Renal pelvis (tissue), 12 donors: ENCODE measurements at places on chromosomes 12 and 14.

DNA sequence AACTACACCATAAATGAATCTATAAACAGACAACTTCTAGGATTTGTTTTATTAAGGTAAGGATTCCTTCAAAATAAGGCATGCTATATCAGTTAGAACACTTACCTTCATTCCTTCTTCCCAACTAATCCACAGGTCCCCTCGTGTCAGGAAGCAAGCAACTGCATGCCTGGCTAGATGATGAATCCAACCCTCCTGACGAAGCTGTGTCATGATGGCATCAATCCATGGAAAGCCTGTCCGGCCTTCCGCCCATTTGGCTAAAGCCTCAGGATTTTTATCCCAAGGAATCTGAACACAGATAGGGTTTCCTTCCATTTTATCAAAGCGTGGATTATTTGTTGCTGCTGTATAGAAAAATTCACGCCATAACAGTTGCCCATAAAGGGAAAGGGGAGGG lies 12.5 kb upstream of the MTERF2 start:
- no peak for DNase-seq

DNA sequence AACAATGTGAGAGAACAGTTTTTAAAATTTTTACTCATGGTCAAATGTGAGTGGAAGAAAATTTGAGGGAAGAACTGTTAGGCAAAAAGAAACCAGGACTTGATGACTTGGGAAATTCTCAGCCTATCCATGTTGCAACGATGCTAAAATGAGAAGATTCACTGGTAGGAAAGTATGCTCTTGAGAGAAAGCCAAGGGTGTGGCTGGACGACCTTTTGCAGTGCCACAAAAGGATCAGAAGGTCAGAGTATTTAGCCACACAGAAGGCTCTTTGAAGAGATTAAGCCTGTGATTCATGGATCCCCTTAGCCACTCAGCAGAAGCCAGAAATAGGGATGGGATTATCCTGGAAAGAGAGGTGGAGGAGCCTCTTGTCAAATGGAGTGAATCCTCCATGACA lies 336.8 kb downstream of the LRIG3 start:
- no peak for DNase-seq

DNA sequence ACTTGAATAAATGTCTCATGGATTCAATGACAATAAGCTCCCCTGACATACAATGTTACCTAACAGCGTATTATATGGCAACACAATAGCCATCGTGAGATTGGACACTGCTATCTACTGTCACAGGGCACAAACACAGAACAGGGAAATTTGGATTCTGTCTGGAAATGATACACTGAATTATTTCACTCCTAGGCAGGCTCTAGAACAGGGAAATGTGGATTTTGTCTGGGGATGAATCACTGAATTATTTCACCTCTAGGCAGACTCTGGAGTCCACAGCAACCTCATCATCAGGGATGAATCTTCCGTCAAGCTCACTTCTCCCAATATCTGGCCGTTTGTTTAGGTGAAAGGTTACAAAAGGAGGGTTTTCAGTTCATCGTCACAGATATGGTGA lies 288.8 kb downstream of the TMEM132D start:
- no peak for DNase-seq

DNA sequence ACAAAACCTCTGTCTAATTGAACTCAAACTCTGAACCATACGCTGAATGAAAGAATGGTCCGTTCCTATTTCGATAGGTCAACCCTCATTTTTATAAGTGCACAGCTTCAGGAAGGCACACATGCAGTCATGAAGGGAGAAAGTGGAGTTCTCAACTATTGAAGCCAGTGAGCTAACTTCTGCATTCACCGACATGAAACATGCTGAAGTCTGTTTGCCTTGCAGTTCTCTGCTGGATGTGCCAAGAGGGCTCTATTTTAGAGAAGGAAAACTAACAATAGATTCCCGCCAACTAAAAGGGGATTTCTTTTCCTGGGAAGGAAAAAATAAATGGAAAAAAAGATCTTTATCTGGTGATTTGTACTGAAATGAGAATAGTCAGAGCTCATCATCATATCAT lies 191.0 kb upstream of the PLEKHG7 start:
- no peak for DNase-seq

GRCh38 chr12:2462087-2462486 lies 332.7 kb upstream of the FKBP4 start:
- no peak for DNase-seq

DNA sequence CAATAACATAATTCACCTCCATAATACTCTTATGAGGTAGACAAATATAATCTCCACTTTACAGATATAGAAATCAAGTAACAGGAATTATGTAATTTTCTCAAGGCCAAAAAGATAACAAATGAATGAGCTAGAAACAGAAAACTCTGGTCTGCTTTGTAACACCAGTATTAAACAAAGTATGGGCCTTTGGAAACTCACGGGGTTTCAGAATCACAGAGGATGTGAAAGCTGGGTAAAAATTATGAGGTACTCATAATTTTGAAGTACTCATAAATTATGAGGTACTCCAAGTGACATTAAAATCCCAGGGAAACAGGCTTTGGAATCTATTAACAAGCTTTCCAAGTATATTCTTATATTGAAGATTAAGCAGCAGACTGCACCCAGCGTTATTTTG lies 140.2 kb downstream of the MED13L start:
- no peak for DNase-seq

- DNase-seq, result peak; percentile 60
Measured at GRCh38 chr12:15856097-15856982, 25.8 kb upstream of the STRAP start.

GRCh38 chr14:77372304-77372841 lies 4.5 kb downstream of the TMED8 start:
- DNase-seq, result no peak

DNA sequence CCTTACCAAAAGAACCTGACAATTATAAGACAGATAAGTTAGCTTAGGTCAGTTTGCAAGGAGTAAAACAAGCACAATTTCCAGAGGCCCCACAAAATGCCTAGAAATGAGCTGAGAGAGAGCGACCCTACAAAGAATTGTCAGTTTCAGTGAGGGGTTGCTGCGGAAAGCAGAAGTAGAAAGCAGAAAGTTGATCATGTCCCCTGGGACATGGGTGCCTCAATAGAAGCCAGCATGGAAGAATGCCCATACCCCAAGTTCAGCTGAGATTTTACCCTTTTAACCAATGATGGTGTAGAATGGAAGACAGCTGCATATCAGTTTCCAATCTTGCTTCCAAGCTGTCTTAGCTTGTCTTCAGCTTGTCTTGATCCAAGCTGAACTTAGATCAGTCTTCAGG lies 21.8 kb upstream of the CRY1 start:
- DNase-seq, result no peak

DNA sequence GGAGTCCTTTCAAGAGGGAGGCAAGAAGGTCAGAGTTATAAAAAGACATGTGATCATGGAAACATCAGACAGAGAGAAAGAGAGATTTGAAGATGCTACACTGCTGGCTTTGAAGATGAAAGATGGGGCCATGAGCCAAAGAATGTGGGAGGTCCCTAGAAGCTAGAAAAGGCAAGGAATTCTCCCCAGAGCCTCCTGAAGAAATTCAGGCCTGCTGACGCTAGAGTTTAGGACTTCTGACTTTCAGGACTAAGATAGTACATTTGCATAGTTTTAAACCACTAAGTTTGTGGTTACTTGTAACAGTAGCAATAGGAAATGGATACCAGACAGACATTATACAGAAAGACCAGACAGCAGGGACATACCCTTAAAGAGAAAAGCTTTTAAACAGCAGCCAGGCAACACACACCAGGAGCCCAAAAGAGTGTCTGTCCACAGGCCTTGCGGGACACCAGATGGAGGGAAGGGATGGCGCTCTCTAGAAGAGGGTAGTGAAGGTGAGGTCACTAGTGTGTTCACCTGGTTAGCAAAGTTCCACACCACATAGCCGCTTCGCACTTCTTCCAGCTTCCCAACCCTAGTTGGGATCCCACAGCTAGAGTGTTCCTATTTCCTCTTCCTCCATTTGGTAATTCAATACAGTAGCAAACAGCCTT lies 29.7 kb upstream of the CEBPE start:
- DNase-seq, result no peak

GRCh38 chr14:88831284-88831683 lies 6.8 kb downstream of the TTC8 start:
- no peak for DNase-seq

DNA sequence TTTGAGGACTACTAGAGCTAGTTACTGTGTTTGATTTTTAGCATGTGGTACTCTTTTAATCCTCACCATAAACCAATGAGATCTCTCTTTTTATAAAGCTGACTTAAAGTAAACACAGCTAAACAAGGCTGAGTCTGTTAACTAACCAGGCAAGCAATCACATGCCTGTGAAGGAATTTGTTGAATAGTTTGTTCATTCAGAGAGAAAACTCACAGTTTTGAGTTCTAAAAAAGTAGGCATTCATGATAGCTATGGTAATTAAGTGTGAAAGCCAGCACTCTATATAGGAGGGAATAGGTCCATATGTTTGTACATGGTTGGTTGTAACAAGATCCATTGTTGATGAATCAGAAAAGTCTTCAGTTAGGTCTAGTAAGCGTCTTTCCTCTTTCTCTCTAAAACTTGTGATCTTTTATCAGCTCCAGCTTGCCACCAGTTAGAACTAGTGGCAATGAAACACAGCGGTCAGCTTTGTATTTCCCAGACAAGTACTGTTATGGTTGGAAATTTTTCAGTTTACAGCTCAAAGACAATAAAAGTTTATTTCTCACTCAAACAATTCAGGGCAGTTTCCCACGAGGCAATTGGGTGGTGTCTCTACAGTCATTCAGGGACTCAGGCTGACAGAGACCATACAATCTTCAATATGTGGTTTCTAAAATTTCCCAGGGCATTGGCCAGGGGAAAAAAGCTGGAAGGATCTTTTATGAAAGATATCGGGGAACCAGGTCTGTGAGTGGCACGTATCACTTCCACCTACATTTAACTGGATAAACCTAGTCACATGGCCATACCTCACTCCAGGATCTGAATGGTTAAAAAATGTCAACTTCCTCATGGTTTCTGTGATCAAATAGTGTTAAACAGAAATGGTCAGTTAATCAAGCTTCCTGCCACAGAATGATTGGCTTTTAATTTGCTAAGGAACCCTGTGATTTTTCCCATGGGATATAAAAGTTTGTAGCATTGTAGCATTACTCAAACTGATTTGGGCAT lies 203.1 kb downstream of the KIF21A start:
- no peak for DNase-seq

DNA sequence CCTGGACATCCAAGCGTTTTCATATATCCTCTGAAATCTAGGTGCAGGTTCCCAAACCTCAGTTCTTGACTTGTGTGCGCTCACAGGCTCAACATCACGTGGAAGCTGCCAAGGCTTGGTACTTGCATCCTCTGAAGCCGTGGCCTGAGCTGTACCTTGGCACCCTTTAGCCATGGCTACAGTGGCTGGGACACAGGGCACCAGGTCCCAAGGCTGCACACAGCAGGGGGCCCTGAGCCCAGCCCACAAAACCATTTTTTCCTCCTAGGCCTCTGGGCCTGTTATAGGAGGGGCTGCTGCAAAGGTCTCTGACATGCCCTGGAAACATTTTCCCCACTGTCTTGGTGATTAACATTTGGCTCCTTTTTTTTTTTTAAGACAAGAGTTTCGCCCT lies 11.6 kb upstream of the FAM177A1 start:
- no peak for DNase-seq

DNA sequence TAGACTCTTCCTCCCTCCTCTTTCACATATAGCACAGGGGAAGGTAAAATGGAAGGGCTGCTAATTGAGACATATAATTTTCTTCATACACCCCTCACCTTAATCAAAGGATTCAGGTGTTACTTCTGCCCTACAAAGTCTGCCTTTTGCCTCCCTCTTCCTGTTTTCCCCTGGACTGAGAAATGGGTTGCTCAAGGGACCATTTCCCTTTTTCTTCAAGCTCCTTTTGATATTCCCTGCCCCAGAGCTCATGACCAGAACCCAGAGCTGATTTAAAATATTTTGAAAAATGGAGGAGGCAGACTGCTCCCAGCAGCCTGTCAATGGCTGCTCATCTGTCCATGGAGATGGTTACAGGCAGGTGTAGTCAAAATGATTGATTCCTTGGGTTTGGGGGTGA lies 6.3 kb upstream of the PIP4K2C start:
- DNase-seq, result no peak

GRCh38 chr12:100755186-100755585 lies 39.4 kb upstream of the ANO4 start:
- no peak for DNase-seq

GRCh38 chr12:105278043-105278697 lies 42.2 kb upstream of the APPL2 start:
- no peak for DNase-seq

DNA sequence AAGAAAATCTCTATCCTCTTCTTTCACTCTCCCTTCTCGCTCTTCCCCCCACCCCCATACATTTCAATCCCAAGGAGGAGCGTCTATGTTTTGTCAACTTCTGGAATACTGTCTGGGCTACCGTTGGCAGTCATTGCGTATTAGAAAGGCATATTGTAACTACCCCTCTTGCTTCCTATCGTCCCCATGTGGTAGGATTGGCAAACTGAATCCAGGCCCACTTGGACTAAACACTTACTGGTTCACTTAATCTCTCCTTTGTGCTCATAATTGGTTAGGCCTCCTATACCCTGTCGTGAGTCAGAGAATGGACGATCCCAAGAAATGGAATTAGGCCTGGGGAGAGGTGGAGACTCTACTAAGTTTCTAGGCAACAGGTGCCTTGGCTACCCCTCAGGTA lies 68.8 kb upstream of the SLC8A3 start:
- no peak for DNase-seq

- no peak for DNase-seq
Measured at GRCh38 chr12:86660488-86661147, 404.4 kb upstream of the MGAT4C start.

DNA sequence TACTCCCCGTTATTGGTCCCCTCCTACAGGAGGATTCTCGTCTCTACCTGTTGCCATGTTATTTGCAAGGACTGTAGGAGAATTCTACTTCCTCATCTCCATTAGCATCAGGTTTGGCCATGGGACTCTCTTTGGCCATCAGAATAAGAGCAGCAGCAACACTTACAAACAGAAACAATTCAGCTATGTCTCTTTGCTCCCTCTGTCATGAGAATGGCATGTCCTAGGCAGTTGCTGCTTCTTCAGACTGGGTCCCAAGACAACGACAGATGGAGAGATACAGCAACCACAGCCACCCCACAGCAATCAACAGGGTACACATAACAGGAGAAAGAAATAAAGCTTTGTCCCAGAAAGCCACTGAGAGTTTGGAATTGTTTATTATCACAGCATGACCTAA lies 19.7 kb downstream of the SLC41A2 start:
- DNase-seq, result no peak

GRCh38 chr12:128667193-128667592 lies 156.6 kb downstream of the SLC15A4 start:
- DNase-seq, result no peak

DNA sequence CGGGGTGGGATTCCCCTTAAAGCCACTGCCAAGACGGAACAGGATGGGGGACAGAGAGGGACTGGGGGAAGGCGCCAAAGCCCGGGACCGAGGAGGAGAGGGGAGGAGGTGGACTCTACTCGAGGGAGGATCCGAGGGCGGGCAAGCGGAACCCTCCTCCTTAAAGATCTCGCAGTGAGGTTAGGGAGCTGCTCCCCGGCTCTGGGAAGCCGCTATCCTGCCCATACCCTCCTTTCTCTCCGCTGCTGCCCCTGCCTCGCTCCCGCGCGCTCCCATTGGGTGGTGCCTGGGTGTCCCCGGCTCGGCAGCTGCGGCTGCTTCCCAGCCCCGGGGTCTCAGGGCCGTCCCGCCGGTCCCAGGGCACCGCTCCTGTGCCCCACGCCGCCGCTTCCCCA lies 16.4 kb downstream of the KRT18 start:
- DNase-seq, result no peak
